ENCODE measurements at places on chromosomes 5 and 9.

DNA sequence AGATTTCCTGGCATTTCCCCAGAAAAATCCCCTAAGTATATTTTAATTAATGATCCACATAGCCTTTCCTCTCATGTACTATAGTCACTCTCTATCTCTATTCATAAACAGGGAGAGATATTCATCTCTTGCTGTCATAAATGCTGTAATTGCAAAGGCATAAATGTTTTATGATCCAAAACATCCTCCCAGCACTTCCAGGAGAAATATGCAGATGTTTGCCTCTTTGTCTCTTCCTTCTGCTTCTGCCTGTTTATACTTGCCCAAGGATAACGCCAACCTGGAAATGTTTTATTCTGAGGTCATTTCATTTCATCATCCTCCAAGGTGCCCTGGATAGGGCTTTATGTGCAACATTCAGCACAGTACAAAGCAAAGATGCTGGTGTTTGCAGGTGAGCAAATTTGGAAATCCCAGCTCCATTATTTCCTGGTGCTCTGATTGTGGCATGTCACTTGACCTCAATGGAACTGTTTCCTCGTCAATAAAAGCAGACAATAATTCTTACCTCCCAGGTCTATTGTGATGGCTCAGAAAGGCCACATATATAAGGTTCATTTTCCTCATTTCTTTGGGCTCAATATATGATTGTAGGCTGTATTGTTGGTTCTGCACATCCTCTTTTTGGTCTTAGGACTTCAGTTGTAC lies 6.9 kb downstream of the TNFSF15 start:
- DNase-seq, result no peak

- DNase-seq, result no peak
Observed at GRCh38 chr5:62082370-62082801, 223.6 kb upstream of the KIF2A start.

DNA sequence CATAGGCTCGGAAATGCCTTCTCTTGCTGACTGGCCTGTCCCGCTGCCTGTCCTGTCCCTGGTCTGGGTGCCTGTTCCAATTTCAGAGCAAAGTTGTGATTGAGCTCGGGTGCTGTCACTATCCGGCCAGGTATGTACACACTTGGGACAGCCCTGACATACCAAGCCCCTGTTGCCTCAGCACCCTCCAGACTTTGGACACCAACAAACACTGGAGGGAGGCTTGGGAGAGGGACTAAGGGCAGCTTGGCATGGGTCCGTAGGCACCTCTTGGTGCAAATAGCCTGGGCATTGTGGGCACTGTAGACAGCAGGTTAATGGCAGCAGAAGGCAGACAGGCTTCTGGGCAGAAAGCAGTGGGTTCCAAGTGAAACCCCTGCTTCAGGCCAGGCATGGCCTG lies 86.3 kb upstream of the SEMA6A start:
- DNase-seq, result no peak

GRCh38 chr9:33272061-33272460 lies 7.2 kb downstream of the CHMP5 start:
- DNase-seq, result no peak

DNA sequence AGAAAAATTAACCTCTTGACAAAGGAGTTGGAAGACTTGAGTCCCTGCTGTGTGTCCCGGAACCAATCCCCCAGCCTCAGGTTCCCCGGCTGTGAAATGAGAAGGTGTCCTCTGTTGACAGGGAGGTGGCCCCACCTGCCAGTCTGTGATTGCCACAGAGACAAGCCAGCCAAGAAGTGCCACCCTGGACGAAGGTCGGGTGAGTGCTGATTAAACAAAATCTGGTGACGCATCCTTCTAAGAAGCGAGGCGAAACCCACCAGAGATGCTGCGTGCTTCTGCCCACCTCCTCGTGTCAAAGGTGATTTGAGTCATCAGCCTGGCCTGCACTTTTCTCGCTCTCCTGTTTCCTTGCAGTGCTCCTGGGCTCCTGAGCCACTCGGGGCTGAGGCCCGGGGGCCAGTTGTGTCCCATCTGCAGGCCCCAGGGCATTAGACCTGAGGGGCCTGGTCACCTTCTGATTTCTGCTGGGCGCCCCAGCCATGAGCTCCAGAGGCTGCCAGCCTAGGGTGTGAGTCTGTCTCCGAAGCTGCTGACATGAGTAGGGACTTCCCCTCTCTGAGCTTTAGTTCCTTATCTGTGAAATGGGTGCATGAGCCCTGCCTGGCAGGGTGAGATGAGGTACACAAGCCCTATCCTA lies 28.7 kb downstream of the NEK6 start:
- DNase-seq, result no peak

- DNase-seq, result no peak
Observed at GRCh38 chr5:57411982-57412381, 70.6 kb downstream of the ACTBL2 start.

GRCh38 chr5:149423049-149423793 lies 44.1 kb upstream of the IL17B start:
- DNase-seq, result no peak

DNA sequence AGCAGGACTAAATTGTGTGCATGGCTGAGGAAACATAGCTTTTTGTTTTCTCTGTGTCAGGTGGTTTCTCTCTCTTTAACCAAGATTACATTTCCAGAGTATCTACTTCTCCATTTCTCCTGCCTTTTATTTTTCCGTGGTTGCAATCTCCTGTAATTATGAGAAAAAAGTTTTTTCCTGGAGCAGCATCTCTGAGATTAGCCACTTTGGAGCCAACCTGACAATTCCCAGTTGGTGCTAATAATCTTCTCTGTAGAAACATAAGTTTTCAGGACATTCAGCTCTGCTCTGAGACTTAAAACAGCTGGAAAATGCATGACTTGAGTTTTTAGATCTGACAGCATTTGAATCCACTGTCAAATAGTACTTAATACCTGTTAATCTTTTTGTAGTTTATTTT lies 67.1 kb upstream of the GAS1 start:
- no peak for DNase-seq

DNA sequence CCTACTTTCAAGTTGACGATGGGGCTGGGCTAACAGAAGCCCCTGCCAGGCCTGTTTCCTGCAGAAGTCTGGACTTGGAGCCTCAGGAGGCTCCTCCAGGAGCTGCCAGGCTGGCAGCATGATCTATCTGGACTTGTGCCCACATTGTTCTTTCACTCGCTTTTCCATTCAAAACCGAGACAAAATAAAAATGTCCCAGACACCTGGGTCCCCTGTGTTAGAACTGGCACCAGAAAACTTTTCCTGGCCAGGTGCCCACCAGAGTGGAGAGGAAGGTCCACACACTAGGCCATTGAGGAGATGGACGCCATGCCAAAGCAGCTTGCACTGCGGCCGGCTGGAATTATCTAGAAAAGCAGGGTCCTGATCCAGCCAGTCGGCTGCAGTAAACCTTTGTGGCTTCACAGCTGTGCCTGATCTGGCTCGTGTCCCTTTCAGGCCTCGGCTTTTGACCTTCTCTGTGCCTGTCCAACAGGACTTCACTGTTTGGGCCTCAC lies 78.2 kb downstream of the GCNT1 start:
- DNase-seq, result no peak

- DNase-seq, result no peak
Observed at GRCh38 chr9:132630811-132631210, 39.0 kb downstream of the DDX31 start.

DNA sequence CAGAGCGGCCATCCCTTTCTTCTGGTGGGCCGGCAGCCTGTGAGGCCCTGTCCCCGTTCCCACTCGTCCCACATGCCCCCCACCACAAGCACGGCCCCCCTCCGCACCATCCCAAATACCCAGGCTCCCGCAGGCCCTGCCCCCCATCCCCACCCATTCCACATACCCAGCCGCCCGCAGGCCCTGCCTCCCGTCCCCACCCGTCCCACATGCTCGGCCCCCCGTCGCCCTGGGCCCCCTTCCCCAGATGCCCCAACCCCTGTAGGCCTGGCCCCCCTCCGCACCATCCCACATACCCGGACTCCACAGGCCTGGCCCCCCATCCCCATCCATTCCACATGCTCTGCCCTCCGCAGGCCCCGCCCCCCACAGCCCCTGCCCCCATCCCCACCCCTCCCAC lies 11.5 kb downstream of the SLC6A19 start:
- no peak for DNase-seq

- DNase-seq, result no peak
Observed at GRCh38 chr5:54251981-54252380, 58.4 kb downstream of the ARL15 start.

GRCh38 chr5:171093598-171093997 lies 215.4 kb upstream of the TLX3 start:
- DNase-seq, result no peak

GRCh38 chr9:107942291-107942690 lies 452.7 kb upstream of the KLF4 start:
- no peak for DNase-seq
